ENCODE measurements at places on chromosomes 2 and 18.
A peak's percentile ranks its signal among the peaks of the same experiment; 100 is the strongest.

GRCh38 chr18:56252456-56252855 lies 385.9 kb downstream of the TXNL1 start:
- no peak for DNase-seq

DNA sequence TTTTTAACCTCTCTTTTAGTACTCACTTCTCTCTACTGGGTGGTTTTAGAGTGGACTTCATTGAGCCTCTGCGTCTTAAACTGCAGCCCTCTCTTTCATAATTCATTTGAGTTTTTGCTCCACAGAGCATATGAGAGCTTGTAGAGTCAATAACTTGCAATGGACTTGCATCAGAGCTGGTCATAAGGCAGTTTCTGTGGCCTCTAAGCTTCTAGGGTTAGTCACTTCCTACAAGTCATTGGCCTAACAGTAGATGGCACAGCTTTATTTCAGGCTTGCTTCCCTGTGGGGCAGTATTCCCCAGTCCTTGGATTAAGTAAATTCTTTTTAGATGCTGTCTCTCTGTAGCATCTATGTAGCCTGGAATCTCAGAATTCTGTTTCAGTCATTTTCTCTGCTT lies 1435.7 kb downstream of the LRP1B start:
- DNase-seq, result peak; percentile 27

DNA sequence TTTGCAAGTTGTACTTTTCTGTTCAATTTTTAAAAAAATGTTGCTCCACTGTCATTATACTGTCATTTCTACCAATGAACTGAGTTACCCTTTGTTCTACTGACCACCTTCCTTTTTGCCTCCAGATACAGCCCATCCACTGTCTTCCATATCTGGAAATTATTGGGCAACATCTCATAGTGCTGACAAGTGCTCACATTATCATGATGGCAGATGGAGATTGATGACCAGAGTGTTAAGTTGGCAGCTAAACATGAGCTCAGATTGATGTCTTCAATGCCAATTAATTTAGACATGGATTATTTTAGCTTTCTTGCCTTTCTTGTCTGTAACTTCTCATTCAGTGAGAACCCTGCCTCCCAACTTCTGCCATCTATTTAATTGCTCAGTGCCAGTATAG lies 76.6 kb downstream of the KIAA1328 start:
- no peak for DNase-seq

- no peak for DNase-seq
Observed at GRCh38 chr2:102273619-102274211, 37.6 kb upstream of the IL1RL1 start.

- DNase-seq, result no peak
Observed at GRCh38 chr18:41959045-41959444, 4.0 kb downstream of the PIK3C3 start.

Data from epithelial cell of proximal tubule (primary cell).